ENCODE measurements at places on chromosomes 13 and 19.
A peak's percentile ranks its signal among the peaks of the same experiment; 100 is the strongest.

- no peak for DNase-seq
Measured at GRCh38 chr13:99376132-99376531, 68.9 kb upstream of the GPR183 start.

DNA sequence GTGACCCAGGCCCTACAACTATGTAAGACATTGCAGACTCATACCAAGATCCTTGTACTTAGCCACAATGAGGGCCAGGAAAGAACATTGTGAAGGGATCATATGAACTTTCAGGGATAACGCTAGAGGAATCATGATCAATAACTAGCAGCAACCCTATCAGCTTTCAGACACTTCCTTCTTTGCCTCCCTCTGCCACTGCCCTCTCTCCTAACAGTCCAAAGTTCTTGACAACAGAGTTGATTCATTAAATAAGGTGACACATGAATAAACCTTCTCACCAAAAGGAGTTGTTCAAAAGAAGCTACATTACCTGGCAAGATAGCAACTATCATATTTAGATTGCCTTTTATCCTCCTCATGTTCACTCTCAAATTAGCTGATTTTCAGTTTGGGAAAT is 272.2 kb upstream of the DACH1 start:
- no peak for DNase-seq

DNA sequence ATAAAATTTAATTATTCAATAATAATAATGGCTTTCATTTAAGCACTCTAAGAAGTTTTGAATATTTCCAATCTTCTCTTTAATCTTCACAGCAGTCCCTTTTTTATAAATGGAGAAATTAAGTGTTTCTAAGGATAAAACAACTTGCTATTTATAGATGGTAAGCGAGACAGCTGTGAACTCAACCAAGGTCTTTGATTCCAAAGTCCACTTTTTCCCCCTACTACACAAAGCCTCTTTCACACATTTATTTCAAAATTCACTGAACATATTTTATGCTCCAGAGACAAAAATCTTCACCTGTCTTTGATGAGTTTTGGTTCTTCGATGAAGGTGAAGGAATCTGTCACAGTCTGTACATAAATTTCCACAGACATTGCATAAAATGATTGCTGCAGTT is 34.4 kb upstream of the FBXL3 start:
- DNase-seq = no peak

DNA sequence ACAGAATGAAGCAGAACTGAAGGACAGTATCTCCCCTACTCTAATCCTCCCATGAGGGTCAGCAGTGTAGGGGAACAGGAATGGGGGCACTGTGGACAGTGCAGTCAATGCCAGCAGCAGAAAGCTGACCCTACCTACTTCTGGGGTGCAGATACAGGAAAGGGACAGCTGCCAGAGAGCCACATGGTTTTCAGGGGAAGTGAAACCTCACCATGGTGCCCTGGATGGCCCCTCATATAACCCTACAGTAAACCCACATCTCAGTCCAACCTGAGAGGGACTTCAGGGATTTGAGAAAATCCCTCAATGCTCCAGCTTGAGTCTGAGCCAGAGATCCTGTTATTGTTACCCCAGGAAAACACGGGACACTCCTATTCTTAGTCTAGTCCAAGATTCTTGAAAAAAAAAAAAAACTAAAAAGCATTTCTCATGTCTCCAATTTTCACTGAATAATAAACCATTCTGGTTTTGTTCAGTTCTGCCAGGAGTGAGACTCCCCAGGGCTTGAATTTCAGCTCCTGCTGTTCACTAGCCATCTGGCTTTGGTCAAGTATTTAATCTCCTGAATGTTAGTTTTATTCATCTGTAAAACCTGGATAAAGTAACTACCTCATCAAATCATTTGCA is 511.6 kb upstream of the ARGLU1 start:
- no peak for DNase-seq

DNA sequence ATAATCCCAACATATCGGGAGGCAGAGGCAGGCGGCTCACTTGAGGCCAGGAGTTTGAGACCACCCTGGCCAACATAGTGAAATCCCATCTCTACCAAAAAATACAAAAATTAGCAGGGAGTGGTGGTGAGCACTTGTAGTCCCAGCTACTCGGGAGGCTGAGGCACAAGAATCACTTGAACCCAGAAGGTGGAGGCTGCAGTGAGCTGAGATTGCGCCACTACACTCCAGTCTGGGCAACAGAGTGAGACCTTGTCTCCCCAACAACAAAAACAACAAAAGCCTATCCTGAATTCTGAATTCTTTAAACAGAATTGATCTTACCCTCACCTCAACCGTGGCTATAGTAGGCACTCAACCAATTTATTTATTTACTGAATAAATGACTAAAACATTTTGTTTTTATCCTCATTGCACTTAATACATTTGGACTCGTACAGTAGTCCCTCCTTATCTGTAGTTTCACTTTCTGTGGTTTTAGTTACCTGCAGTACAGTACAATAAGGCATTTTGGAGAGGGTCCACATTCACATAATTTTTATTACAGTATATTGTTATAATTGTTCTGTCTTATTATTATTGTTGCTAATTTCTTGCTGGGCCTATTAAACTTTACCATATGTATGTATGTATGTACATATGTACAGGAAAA is 98.8 kb downstream of the TBC1D4 start:
- no peak for DNase-seq

GRCh38 chr19:46385636-46386035 is 27.7 kb downstream of the CCDC8 start:
- DNase-seq = no peak

DNA sequence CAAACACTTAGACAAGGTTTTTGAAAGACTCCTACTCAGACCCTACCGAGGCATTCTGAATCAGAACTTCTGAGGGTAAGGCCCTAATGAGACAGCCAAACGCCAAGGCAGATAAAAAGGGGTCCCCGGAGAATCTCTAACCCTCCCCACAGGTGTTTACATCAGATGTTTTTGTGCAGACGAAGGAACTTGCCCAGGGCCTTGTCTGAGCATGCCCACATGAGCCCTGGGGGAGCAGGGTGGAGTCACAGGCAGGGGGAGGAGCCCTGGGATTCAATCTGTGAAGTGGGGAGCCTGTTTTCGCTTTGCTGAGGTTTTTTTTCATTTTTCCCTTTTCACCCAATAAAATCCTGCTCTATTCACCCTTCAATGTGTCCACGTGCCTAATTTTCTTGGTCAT is 61.6 kb upstream of the MED4 start:
- peak; percentile 35 for DNase-seq

GRCh38 chr13:80550971-80551441 is 210.1 kb upstream of the SPRY2 start:
- no peak for DNase-seq

- DNase-seq = no peak
Measured at GRCh38 chr13:109725297-109725696, 61.1 kb downstream of the IRS2 start.
